ENCODE measurements at places on chromosomes 16 and 17.

DNA sequence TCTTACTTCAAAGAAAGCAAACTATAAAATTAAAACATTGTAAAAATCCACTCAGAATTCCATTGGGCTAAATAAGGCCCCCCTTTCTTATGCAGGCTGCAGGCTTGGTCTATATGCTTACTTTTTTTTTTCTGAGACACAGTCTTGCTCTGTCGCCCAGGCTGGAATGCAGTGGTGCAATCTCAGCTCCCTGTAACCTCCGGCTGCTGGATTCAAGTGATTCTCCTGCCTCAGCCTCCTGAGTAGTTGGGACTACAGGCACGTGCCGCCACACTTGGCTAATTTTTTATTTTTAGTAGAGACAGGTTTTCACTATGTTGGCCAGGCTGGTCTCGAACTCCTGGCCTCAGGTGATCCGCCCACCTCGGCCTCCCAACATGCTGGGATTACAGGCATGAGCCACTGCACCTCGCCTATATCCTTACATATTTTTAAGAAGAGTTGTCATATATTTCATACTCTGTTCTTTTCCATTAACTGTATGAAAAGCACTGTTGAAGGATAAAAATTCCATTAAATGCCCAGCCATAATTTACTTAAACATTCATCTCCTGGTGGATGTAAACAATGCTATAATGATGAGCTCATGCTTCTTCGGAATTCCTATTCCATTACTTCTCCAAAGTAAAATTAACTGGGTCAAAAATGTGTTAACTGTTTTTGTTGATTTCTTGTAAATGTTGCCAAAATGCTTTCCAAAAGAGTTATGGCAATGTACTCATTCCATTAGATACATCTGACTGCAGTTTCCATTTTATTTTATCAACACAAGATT is 17.8 kb downstream of the SNN start:
- DNase-seq = no peak

- DNase-seq = no peak
These were observed 2.2 kb upstream of the UQCRC2 start for GRCh38 chr16:21950782-21951521.

DNA sequence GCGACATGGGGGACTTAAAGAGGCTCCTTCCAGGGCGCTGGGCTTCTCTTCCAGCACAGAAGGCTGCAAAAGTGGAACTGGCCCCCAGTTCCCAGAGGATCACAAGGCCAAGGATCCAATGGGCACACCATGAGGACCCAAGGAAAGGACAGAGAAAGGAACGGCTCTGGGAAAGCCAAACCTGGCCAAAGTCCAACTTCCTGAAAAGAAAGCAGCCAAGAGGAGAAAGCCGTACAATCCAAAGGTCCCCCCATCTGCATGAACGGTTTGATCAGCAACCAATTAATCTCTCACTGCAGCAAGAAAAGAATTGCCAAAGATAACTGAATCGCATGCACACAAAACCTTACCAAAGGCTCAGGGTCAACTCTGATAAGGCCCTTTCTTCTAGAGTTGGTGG is 19.8 kb upstream of the ICAM2 start:
- DNase-seq = no peak

GRCh38 chr16:28257256-28257655 is 35.1 kb upstream of the SBK1 start:
- no peak for DNase-seq

- no peak for DNase-seq
These were observed 9.6 kb upstream of the GP2 start for GRCh38 chr16:20336955-20337354.

DNA sequence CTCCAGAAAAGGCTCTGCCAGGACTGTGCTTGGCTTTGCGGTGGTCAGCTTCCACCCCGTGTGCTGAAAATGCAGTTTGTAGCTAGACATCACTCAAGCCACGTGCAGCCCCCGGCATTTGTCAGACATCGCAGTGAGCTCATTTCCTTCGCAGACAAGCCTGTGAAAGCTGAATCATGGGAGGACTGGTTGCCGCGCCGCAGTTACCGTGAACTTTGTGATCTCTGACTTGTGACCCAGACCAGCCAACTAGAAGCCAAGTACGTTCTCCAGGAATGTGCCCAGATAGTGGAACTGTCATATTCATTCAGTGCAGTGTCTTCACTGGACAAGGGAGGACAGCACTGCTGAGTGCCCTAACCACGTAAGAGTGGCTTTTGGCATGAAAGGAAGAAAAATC is 58.1 kb downstream of the NDE1 start:
- DNase-seq = no peak

- DNase-seq = no peak
These were observed 110.2 kb upstream of the CACNG5 start for GRCh38 chr17:66724581-66725341.

- DNase-seq = no peak
These were observed 1.4 kb downstream of the MPRIP start for GRCh38 chr17:17043461-17044271.

- no peak for DNase-seq
These were observed at the start of gene DPEP3 for GRCh38 chr16:67979955-67980678. DPEP3 (minus strand) TSS chr16:67980499; CDS start chr16:67980380, 119 bp downstream.

- no peak for DNase-seq
These were observed 45.8 kb downstream of the VPS35L start for GRCh38 chr16:19601083-19601976.

DNA sequence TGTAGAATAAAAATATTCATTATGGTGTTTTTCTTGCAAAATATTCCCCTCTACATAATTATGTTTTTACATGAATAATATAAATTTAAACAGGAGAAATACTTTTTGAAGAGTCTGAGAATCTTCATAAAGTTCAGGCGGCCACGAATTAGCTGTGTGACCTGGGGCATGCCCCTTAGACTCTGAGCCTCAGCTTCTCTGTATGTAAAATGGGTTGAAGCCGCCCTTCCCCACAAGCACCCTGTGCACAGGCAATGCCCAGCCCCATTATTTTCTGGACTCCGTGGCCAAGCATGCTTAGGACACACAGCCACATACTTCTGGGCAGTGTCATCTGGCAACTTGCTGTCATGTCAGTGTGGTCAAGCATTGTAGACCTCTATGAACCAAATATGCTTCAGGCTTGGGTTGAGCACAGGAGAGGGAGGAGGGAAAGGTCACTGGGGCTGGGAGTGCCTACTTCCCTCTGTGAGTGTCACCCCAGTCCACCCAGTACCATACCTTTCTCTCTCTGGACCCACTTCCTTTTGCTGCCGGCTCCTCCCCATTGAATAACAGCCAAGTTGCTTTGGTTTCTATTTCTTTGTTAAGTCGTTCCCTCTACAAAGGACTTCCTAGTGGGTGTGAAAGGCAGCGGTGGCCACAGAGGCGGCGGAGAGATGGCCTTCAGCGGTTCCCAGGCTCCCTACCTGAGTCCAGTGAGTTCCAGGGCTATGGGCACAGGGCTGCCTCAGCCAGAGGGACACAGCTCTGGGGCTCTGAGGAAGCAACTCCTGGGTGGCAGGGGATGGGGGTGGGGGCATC is at the start of gene LGALS9:
LGALS9 (plus strand) TSS at position 582 of the 804 bp plus-strand sequence; CDS start at position 660, 78 bp downstream.
- DNase-seq = no peak

- no peak for DNase-seq
These were observed 36.8 kb upstream of the CBFA2T3 start for GRCh38 chr16:89013692-89014402.

DNA sequence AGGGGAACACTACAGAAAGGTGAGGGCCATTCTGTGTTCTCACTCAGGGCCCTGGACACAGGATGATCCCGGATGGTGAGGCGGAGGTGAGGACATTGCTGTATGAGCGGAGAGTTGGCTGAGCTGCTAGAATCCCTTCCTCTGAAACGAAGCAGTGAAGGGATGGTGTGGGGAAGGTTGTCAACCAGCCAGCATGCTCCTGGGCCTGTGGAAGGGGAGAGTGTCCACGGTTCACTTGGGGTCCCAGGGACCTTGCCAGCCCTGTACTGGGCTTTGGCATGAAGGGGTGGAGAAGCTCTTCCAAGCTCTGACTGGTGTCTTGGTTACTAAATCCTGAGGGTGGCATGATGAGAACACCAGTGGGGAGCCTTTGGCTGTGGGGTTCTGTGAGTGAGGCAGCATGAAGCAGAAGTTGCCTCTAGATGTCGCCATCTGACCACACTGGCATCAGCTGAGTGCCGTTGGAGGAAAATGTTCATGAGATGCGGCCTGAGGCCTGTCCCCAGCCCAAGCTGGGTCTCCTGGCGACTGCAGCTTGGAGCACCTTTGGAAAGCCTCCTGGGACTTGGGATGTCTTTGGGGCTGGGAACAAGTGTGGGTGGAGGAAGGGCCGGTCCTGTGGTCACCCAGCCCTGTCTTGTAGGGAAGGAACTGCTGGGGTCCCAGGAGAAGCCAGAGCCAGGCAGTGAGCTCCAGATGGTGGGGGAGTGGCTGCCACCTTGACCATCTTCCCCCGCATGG is 14.8 kb downstream of the PDP2 start:
- no peak for DNase-seq

GRCh38 chr17:6456914-6457687 is 12.8 kb downstream of the PIMREG start:
- no peak for DNase-seq

DNA sequence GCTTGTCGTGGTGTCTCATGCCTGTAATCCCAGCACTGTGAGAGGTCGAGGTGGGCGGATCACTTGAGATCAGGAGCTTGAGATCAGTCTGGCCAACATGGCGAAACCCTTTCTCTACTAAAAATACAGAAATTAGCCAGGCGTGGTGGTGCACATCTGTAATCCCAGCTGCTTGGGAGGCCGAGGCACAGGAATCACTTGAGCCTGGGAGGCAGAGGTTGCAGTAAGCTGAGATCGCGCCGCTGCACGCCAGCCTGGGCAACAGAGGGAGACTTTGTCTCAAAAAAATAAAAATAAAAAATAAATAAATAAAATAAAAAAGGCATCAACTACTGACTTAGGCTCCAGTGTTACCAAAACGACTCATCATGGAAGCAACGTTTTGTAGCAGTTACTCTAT is 115.5 kb downstream of the PLCG2 start:
- no peak for DNase-seq

DNA sequence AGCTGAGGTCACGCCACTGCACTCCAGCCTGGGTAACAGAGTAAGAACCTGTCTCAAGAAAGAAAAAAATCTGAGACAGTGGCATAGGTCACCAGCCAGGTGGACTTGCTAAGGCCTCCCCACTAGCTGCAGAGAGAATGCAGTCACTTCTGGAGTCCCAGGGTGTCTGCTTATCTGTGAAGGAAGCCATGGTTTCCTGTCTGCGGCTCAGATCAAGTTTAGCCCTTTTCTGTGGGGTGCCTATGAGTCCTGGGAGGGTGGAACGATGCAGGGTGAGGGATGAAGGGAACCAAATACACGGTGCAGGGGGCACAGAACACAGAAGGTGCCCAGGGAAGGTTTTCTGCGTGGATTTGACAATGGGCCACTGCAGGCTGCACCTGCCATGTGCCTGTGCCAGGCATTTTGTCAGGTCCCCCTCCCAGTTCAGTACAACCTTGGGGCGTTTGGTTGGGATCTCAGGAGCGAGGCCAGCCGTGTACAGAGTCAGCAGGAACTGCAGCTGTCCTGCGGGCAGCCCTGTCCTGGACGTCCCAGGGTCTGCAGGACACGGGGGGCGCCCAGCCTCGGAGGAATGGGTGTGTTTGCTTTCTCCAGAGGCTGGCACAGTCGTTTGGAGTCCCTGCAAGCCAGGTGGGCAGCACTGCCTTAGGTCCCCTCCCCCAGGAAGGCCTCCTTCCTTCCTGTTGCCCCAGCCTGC is 41.8 kb downstream of the RAB11FIP4 start:
- no peak for DNase-seq

DNA sequence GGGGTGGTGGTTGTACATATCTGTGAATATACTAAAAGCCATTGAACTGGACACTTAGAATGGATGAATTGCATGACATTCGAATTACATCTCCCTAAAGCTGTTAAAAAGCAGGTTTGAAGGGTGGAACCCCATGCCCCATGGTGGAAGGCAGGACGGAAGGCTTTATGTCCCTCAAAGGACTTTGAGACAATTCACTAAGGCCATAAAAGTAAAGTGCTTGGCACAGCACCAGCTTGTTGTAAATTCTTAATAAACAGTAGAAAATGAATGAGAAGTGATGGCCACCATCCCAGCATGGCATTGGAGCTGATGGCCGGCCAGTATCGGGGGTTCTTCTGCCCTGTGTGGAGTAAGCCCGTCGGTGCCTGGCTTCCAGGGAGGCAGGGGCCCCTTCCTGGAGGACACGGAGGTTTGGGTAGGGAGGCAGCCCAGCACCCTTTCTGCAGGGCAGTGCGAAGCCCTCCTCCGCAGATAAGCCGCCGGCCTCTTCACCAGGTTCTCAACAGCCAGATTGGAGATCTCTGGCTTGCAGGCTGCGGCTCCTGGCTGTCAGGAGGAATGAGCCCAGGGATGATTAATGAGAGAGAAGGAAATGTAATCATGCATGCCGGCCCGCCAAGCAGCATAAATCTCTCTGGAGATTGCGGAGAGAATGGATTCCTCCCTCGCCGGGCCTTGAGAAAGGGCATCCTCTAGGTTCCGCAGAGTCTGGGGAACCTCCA is 346.9 kb downstream of the FOXL1 start:
- no peak for DNase-seq

DNA sequence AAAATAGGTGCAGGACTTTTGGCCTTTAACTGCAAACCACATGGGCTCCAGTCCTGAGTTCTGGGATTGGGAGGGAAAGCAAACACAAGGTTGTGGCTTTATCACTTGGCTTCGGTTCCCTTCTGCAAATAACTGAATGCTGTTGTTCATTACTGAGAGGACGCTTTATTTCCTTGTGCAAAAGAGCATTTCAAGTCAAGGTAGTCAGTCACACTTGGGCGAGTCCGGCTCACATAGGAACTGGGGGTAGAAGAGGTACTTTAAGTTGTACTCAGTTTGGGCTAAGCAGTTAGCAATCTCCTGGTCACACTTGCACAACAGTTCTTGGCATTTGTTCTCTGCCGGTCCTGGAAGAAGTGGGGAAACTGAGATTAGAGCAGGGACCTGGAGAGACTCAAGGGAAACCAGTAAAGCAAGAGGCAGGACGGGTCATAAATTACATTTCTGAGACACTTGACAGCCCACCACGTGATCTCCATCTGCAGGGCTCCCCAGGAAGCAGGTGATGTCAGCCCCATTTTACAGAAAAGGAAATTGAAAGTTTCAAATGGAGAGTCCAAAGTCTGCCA is 21.6 kb downstream of the PLA2G10 start:
- DNase-seq = no peak

- DNase-seq = no peak
These were observed 75.9 kb downstream of the C16orf95 start for GRCh38 chr16:87241137-87241771.

- no peak for DNase-seq
These were observed 45.4 kb downstream of the HNF1B start for GRCh38 chr17:37699285-37699973.

DNA sequence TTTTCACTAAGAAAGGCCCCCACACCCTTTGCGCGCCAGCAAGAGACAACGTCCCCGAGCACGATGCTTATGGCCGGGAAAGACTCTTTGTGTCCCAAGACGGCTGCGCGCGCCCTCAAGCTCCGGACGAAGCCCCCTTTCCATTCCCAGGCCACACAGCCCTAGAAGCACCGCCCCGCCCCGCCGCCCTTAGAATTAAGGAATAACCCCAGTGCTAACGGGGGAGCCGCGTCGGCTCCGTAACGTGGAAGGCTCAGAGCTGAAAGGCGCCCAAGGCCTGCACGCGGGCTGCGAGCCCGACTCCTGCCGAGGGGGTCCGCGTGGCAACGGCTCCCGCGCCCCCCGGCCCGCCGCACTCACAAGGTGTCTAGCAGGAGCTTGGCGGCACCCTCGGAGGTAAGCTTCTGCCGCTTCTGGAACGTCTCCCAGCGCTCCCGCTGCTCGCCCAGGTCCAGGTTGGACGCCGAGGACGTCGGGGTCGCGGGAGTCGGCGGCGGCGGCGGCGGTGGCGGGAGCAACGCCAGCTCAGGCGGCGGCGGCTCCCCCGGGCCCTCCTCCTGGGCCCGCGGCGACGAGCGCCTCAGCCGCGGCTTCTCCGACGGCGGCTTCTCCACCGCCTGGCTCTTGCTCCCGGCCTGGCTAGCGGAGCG is 477 bp downstream of the CENPV start:
- DNase-seq = peak; percentile 12

GRCh38 chr16:13109171-13109570 is 207.8 kb downstream of the SHISA9 start:
- DNase-seq = no peak

All from stimulated activated CD8-positive, alpha-beta memory T cell treated with anti-CD3 and anti-CD28 coated beads, Interleukin-7, amount 100 ng/mL, for 24 hours (primary cell).